ENCODE measurements at places on chromosomes 1 and 21.
A peak's percentile ranks its signal among the peaks of the same experiment; 100 is the strongest.

DNA sequence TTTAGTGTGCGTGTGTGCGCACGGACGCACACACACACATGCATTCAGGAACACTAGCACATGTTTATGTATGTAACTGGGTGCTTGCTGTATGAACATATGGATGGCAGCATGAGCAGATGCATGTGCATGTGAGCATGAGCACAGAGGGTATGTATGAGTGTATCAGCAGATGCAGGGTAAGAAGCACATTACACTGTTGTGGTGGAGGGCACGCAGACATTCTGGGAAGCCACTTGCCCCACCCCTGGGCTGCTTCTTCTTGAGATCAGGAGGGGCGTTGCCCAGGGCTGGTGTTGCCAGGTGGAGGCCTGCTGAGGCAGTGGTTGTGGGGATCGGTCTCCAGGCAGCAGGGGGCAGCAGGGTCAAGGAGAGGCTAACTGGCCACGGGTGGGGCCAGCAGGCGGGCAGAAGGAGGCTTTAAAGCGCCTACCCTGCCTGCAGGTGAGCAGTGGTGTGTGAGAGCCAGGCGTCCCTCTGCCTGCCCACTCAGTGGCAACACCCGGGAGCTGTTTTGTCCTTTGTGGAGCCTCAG, 3.9 kb upstream of the P3R3URF start:
- DNase-seq = no peak

GRCh38 chr1:112298558-112298957, 97.5 kb upstream of the CTTNBP2NL start:
- DNase-seq = no peak

GRCh38 chr1:88549536-88549935, 134.5 kb upstream of the PKN2 start:
- DNase-seq = no peak

- no peak for DNase-seq
Observed at GRCh38 chr21:38443110-38443509, 55.2 kb downstream of the ERG start.

DNA sequence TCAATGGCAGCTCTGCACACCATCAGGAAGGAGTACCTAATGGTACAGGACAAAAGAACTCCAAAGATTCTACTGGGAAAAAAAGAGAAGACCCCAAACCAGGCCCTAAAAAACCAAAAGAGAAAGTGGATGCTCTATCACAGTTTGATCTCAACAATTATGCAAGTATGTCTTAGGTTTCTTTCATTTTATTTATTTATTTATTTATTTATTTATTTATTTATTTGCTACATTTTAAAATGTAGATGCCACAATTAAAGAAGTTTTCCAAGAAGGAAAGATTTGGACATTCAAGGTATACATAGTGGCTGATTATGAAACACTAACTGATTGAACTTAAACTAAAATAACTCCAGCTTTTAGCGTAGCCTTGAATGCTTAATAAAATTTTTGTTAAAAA, 60.2 kb downstream of the PRRC2C start:
- no peak for DNase-seq

DNA sequence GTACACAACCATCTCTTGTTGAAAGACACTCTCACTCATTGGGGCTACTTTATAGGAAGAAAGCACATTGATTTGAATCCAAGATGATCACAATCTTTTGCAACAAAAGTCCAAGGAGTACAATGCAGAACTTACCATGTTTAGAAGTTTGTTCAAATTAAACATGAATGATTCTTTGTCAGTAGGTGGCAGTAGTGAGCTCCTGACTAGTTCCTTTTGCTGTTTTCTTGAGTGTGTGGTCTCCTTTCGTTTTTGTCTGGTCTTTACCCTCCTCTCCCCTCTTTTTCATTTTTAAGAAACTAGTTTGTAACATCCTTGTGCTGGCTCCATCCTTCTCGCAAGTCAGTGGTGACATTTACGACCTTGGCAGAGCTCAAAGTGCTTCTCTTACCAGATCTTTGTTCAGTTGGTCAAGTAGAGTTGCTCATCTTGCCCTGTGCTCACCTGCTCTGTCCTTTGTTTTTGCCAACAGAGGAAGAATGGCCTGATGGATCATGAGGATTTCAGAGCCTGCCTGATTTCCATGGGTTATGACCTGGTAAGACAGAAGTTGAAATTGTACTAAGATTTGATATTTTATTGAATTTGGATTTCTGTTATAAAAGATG, 35.7 kb upstream of the MTR start:
- DNase-seq = no peak

DNA sequence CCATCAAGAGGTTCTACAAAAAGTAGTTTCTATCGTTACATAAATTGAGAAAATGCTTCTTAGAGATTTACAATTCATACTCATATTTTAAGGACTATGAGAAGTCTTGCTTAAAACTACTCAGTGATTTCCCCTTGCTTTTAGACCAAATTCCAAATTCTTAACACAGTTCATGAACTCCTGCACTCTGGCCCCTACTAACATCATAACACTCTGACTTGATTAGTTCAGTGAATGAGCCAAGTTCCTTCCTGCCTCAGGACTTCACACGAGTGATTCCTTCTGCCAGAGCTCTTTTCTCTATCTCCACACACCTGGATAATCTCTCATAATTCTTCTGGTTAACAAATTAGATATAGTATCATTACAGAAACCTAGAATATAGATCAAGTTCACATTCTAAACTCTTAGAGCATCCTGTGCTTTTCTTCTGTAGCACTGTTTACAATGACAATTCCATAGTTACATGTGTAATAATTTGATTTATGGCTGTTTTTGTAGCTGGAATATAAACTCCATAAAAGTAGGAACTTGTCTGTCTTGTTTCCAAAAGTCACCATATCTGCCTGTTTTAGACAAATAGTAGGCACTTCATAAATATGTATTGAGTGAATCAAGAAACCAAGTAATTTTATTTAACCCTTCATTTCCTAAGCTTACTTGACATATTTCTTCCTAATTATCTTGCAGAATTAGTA, 59.9 kb downstream of the NUF2 start:
- DNase-seq = no peak

DNA sequence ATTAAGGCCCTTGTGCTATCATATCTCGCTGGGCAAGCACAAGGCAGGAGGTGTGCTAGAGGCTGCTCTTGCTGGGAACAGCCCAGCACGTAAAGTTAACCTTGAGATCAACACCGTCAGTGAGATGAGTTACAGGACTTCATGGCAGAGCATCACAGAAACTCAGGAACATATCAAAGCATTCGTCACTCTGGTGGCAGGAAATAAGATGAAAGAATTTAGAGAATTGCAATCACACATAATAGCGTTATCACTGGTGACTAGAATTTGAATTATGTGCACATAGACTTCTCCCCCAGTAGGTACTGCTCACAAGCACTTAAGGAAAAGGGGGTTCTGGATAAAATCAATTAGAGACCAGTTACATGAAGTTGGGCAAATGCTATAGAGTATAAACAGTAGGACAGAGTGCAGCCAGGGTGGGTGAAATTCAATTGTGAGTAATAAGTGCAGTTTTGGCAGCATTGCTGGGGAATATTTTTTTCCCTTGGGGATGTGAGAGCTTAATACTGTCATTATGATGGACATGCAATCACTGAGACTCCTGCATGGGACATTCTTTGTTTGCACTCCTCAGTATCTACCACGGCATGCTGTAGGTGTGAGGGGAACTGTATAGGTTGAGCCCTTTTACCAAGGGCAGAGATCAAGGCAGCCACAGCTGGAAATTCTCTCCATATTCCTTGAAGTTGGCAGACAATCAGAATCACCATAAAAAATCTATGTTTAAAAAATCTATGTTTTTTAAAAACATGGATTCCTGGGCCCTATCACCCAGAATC, 44.2 kb upstream of the ARHGAP29 start:
- no peak for DNase-seq

- no peak for DNase-seq
Observed at GRCh38 chr1:195709821-195710220, 898.4 kb downstream of the KCNT2 start.

DNA sequence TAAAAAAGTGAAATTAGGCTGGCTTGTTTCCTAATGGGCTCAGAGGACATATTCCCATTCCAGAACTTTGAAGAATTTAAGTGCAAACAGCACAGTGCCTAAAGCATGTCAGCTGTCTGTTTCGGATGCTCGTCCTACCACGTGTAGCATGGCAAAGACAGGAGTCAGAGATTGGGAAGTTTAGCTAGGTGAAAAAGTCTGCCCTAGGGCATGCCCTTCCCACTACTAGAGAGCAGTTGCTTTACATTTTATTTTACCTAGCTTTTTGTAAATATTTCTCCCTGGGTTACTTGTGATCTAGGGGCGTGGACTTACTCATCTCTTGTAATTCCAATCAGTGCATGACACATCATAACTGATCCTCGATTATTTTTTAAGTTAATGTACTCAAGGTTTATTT, 111.1 kb downstream of the LMO4 start:
- DNase-seq = no peak

DNA sequence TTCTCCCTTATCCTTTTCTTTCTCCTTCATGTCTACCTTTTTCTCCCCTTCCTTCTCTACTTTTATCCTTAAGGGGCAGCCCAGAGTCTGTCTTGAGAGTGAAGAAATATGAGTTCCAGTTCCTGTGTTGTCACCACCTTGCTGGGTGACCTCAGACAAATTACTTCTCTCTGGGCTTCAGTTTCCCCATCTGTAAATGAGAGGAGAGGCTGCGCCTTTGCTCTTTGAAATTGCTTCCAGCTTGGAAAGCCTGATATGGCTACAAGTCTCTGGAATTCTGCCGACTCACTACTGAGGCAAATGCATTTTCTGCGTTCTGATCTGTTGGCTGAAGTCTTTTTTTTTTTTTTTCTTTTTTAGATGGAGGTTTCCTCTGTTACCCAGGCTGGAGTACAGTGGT, 119.2 kb downstream of the SYF2 start:
- DNase-seq = no peak

DNA sequence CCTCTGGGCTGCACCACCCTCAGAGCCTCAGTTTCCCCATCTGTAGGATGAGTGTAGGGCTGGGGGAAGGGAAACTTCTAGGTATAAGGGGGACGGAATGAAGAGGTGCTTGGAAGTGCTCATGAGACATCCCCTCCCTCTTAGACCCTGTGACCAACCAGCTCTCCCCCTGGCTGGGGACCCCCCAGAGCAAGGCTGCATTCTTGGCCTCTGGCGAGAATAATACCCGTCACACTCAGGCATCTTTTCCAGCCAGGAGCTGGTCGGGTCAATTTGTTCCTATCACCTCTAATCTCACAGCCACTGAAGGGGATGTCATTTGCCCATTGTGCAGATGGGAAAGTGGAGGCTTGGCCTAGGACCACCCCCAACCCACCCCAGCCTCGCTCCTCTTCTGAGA, 443.0 kb downstream of the PTPRU start:
- DNase-seq = no peak

DNA sequence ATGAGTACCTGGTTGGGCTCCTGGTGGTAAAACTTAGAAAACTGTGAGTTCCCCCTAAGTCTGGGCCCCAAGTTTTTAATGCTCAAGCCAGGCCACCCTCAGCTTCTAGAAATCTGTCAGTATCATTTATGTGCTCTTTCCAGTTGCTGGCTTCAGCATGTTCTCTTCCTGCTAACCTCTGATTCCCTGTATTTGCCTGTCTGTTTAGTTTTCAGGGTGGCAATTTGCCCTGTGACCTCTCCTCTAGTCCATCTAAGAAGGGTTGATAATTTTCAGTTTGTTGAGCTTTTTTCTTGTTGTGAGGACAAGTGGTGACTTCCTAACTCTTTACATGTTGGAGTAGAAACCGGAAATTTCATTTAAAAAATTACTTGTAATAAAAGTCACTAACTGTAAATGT, 16.0 kb upstream of the S100A10 start:
- DNase-seq = no peak

DNA sequence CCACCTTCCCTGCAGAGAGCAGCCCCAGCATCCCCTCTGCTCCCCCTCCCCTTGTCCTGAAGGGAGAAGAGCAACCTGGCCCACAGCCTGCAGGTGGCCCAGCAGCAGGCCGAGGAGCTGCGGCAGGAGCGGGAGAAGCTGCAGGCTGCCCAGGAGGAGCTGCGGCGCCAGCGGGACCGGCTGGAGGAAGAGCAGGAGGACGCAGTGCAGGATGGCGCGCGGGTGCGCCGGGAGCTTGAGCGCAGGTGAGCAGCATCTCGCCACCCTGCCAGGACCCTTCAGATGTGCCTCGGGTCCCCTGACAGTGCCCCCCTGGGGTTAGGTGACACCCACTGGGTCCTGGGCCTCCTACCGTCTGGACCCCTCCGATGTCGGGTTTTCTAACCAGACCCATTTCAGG, 22.3 kb downstream of the CROCC start:
- no peak for DNase-seq

DNA sequence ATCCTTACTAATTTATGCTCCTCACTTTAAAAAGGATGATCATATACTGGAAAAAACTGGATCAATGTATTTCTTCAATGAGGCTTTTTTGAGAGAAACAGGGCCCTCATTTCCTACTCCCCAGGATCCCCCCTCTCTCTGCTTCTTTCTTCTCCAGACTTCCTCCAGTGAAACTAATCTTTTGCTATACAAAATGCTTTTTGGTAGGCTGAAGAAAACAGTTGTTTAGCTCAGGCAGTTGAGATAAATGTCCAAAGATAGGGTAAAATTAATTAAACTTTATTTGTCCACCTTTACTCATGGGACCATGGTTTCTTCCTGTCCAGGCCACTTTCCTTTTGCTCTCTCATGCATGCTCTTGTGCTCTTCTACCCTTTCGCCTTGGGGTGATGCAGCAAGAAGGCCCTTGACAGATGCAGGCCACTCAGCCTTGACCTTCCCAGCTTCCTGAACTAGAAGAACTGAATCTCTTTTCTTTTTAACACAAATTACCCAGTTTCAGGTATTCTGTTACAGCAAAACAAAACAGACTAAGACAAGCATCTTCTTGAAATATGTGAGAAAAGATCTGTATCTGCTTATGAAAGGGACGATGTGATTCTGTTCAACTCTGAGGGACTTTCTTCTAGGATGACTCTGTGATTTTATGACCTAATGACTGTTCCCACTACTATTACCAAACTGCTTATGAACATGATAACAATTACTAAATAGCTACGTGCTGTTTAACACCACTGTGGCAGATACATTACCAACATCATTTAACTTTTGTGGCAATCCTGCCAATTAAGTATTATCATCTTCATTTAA, 63.7 kb downstream of the NVL start:
- no peak for DNase-seq

DNA sequence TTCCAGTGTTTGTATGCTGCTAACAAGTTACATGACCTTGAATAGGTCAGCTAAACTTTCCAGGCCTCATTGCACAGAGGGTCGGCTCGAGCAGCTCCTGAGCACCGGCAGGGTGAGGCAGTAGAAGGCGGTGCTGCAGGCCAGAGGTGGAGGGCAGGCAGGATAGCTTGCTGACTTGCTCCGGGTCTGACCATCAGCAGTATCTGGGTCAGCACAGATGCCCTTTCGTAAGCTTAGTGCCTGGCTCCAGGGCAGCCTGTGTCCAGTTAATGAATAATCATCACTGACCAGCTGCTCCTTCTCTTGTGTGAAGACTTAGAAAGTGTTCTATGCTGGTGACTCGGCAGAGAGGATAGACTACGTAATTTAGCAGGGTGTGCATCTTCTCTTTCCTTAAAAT, 6.9 kb downstream of the MAPKAPK2 start:
- no peak for DNase-seq

GRCh38 chr1:212621949-212622305, 13.4 kb downstream of the ATF3 start:
- DNase-seq = no peak

- peak; percentile 57 for DNase-seq
Observed at GRCh38 chr1:156583821-156584622, 4.5 kb downstream of the TTC24 start.

Data from kidney epithelial cell (primary cell).